ENCODE measurements at places on chromosomes 6 and 20.
A peak's percentile ranks its signal among the peaks of the same experiment; 100 is the strongest.

DNA sequence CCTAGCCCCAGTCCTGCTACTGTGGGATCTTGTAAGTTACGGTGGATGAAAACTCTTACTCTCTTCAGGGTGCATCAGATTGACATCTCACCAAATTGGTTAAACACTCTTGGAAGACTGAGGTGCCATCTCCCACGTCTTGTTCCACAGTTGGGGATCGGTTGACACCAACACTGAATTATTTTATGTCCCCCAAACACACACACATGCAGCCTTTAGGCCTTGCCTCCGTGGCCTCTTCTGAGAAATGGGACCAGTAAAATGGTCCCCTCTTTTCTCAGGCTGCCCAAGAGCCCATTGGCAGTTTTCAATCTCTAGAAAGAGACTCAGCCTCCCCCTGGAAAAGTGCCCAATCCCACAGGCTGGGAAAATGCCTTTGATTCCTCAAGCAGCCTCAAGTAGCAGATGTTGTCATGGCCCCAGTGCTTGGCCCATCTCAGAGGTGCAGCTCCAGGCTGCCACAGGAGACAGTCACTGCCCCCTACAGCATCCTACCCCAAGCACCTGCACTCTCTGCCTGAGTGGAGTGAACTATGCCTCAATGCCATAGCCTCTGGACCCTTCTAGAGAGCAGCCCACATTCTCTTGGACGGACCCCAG lies 163.9 kb downstream of the ANKRD60 start:
- DNase-seq, result no peak

DNA sequence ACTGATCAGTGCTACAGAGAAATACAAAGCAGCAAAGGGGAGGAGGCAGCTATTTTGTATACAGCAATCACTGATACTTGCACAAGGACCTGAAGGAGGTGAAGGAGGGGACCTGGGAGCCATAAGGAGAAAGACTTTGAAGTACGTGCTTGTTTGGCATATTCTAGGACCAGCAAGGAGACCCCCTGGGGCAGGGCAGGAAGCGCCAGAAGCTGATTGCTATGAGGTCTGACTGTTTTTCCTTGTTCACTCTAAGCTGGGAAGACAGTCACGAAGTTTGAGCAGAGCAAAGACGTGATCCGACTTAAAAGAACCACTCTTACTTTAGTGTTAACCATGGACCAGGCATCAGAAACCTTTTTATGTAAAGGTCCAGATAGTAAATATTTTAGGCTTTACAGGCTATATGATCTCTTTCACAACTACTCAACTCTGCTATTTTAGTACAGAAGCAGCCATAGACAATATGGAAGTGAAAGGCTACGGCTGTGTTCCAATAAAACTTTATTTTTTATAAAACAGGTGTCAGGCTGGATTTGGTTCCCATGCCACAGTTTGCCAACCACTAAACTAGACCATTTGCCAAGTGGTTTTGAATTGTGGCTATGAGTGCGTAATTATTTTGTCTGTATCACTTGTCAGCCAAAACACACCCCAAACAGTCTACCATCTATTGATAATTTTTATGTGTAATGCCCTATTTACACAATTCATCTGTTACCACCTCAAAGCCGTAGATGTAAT lies 217.9 kb downstream of the PRL start:
- DNase-seq, result no peak

DNA sequence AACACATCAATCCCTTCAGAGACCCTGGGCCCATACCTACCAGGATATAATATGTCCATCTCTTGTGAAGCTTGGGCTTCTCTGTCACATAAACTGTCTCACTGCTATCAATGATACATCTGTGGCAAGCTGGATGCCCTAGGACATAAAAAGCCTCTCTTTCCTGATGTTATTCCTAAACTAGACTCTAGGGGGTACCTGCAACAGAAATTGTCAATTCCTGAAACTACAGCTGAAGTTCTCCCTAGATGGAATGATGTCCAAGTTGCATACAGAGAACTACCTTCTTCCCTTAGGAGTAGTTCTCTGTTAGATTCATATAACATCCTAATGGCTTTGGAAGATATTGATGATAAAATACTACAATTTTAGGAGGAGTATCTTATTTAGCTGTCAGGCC lies 35.8 kb downstream of the TBX18 start:
- no peak for DNase-seq

DNA sequence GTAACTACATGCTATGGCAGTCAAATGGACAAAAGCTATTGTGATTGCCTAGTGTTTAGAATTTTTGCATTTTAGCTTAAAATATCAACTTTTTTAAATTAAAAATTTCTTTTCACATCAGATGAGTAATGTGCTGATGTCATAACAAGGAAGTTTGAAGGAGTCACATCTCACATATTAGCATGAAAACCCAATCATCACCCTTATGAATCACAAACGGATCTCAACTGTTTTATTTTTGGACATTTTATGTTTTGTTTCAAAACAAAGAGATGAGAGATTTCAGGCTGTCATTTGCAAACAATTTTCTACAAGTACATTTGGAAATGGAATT lies 53.6 kb upstream of the TRERF1 start:
- no peak for DNase-seq

GRCh38 chr6:53306819-53307347 lies 41.9 kb downstream of the ELOVL5 start:
- DNase-seq, result peak; percentile 42

DNA sequence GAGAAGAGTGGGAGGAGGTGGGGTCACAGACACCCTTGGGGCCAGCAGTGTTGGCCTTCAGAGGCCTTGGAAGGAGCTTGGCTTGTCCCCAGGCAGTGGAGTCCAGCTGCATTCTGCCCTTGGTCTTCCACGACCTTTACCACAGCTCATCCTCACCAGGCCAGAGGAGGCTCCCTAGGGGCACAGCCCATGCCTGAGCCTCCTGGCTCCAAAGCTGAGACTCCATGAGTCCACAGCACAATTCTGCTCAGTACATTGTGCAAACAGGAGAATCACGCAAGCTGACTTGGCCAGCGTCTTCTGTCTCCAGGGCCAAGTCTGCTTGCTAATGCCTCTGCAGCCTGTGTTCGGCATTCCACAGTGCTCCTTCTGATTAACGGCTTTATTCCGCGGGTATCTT lies 337.2 kb downstream of the SMOC2 start:
- DNase-seq, result no peak

DNA sequence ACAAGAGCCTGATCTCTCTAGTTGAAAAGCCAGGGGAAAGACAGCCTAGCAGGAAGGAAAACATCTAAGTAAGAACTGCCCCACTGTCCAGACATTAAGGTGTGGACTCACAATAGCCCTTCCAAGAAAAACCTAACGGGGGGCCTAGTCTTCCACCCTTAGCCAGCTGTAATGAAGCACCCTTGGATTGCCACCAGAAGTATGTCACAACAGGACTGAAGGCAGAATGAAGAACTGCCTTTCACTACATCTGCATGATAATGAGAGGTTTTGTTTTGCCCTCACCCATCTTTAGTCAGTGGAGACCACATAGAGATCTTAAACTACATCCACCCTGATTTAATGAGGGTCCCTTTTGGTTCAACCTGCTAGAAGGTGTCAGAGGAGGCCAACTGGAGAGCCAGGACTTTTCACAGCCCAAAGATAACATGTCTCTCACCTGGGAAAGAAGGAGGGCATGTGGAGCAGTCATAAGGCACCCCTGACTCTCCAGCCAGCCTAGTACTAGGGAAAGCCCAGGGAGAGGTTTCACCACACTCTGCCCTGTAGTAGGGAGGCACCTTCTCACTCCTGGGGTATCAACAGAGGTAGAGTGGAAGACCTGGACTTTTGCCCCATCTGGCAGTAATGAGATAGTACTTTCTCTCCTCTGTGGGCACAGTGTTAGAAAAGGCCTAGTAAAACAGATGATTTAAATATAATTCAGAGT lies 1017.4 kb upstream of the MANEA start:
- no peak for DNase-seq

- DNase-seq, result no peak
Observed at GRCh38 chr6:18362058-18362561, 25.0 kb upstream of the RNF144B start.

GRCh38 chr6:127812985-127813698 lies 87.7 kb downstream of the THEMIS start:
- no peak for DNase-seq

Data from CD4-positive, alpha-beta T cell (primary cell).